ENCODE measurements at places on chromosomes 5 and 9.

DNA sequence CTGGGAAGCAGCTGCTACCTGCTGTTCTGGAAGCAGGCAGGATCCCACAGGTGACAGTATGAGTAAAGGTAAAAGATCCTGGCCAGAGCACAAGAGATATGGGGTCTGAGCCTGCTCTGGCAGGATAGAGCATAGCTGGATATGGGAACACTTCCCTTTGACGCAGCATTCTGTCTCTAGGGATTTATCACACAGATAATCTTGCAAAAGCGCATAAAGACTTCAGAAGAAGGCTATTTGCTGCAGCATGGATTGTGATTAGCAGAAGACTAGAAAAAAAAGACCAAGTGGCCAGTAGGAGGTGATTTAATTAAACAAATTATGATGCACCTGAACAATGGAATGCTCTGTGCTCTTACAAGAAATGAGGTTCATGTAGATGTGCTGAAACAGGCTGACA is 52.4 kb upstream of the PWWP2A start:
- no peak for DNase-seq

DNA sequence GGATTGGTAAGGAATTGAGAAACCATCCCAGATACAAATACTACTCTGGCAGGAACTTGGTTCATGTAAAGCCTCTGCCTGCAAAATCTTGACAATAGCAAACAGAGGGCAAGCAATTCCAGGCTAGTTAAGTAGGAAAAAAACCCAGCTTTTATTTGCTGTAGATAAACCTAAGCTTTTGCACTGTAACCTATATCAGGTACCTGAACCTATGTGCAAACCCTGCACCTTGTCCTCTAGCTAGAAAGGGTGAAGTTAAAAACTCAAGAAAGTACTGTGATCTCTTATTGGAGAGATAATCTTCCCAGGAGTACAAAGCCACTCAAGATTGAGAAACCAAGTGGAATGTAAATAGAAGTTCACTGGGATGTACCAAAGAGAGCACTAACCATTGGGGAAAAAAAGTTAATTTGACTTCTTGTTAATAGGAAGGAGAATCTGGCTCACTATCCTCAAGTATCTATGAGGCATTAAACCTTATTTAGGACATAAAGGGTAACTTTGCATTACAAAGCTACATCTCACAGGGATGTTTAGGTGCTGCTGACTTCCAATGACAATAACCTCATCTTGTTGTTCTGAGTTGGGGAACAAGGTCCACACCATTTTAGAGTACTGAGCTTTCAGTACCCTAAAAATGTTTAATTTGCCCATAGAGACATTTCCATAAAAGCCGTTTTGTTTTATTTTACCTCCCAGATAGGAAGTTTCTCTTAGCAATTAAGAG is 73.8 kb upstream of the PCA3 start:
- no peak for DNase-seq

- no peak for DNase-seq
Measured at GRCh38 chr9:86672966-86673365, 274.3 kb downstream of the GAS1 start.

DNA sequence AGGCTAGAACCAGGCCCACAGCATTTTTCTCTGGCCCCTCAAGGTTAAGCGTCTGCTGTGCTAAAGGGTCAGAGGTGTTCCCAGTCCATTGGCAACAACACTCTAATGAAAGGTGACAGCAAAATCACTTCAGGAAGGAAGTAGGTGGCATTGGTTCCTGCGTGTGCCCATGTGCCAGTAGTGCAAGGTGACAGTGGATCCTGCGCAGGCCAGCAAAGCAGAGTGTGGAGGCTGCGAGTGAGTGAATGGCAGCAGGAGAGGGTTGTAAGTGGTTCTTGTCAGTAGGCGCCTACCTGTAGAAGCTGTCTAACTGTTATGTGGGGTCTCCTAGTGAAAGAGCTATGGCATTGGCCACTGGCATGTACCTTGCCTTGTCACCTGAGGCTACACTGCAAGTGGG is 898.2 kb upstream of the TYRP1 start:
- no peak for DNase-seq

Data from ELR (cell line).